ENCODE measurements at places on chromosomes 6 and 20.

- DNase-seq, result no peak
These were observed 34.8 kb downstream of the MYLIP start for GRCh38 chr6:16163535-16164300.

DNA sequence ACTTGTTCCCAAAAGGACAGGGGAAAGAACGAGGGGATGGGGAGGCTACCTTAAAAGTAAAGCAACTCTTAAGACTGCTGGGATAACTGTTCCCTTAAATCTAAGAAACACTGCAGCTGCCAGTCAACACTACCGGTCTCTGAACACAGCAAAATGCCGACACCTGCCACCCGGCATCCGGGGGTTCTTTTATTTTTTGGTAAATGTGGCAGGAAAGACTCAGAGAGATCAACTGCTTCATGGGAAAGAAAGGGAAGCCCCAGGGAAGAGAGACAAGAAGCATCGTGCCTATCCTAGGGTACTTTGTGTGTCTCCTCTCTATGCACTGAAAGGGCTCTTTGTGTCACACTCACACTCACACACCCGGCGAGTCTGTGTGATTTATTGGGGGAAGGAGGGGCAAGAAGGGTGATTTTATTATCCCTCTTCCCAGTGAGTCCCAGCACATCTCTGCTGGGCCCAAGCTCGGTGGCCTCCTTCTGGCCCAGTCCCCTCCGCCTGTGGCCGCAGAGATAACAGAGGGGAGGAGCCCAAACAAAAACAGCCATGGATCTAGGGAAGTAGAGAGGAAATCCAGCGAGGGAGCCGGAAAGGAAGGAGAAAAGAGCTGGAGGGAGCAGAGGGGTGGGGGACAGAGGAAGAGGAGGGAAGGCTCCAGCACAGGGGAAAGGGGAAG, 1.4 kb downstream of the FYN start:
- DNase-seq, result no peak

DNA sequence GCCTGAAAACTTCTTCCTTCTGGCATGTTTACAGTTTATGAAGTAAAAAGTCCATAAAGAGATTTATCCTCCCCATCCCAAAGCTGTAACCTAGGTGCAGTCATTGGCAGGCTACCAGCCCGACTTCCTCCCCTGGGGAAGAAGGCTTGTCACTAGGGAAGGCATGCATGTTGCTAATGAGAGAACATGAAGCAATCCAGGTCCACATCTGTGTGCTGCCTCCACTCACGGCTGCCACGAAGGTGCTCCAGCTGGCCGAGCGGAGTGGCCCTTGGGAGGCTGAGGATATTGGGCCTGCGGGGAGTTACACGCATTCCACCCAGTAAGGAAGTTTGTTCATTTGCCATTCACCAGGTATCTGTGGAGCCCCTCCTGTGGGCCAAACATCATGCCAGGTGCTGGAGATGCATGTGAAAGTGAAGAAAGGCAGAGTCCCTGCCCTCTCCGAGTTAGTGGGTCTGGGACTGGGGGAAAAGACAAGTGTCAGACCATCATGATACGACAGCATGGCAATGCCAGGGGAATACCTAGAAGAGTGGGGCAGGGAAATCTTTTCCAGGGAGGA, 257.0 kb downstream of the NRN1 start:
- DNase-seq, result no peak

DNA sequence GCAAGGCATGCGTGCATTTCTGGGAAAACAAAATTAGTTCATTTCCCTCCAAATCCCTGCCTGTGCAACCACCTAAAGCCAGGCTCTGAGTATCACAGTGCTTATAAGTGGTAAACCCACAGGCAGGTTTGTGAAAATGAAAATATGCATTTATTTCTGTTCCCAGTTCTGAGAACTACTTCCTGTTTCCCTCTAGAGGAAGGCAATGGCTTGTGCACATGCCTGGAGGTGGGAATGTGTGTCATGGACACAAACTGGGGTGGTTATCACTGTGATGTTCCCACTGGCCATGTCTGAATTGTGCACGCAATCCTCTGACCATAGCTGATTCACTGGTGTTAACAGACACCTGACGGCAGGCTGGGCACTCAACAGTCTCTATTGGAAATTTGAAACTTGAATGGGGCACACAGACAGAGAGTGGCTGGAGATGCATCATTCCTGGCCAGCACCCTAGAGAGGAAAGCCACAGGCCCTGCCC, 26.3 kb downstream of the FAM110A start:
- no peak for DNase-seq

- no peak for DNase-seq
These were observed 838.2 kb downstream of the MAFB start for GRCh38 chr20:39850821-39851330.

GRCh38 chr6:159434410-159434809, 258.6 kb downstream of the SOD2 start:
- no peak for DNase-seq

- no peak for DNase-seq
These were observed 584.1 kb downstream of the MAFB start for GRCh38 chr20:40104959-40105358.

GRCh38 chr6:83849610-83850009, 3.5 kb upstream of the RIPPLY2 start:
- DNase-seq, result no peak

- peak; percentile 48 for DNase-seq
These were observed 568 bp downstream of the PREP start for GRCh38 chr6:105402090-105402938.

DNA sequence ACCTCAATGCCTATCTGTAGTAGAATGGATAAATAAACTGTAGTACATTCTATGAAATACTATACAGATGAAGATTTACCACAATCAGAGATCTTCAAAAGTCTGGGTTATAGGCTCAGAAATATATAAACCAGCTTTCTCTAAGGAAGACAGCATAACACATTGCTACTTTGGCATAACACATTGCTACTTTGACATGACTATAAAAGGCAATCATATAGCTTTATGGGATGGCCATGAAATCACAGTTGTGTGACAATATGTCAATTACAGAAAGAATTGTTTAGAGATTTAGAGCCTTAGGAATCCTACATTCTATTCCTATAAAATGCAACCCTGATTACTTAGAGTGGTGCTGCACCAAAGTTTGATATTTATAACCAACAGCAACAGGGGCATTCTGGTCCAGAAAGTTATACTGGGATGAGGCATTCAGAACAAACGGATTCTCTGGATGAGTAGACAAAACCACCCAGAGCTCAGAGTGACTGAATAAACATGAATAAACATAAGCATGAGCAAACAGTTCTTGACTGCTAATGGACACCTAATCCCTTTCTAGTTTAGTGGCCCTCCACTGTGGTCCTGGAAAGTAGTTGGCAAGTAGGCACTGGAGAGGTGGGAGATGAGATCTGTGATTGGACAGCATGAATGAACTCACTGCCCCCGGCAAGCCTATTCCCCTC, 12.0 kb downstream of the TTI1 start:
- DNase-seq, result no peak

All from NCI-H2171 (cell line).